ENCODE measurements at places on chromosomes 16 and 17.
A peak's percentile ranks its signal among the peaks of the same experiment; 100 is the strongest.

DNA sequence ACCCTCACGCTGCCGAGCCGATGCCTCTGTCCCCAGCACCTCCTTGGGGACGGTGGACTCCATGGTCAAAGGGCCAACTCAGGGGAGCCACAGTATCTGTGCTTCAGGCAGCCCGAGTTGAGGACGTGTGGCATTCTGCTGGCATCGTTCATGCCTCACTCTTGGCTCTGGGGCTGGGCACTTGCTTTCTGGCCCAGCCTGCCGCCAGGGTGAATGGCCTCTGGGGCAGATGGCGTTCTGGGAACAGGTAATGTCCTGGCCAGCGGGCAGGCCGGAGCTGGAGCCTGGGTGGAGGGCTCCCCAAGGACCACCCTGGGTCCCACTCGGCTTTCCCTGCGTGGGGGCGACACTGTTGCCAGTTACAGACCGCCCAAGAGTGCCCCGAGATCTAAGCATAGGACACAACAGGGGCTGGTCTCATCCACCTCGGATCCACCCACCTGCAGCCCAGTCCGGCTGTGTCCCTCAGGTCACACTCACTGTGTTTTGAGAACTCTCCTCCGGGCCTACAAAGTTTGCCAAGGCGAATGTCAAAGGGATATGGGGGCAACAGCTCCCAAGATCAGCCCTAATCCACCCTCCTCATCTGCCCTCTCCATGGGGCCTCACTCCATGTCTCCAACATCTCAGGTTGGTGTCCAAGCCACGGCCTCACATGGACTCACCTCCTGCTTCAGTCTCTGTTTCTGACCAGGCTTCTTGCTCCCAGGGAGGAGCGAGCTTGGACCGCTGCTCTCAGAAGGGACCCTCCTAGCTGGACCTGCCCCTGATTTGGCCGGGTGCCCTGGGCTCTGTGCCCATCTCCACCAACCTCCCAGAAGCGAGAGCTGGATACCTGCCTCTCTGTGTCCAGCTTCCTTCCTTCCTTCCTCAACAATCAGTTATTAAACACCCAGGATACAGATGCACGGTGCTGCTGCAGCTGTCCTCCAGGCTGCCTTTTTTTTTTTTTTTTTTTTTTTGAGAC is 60.8 kb downstream of the TMEM235 start:
- DNase-seq: no peak

- DNase-seq: no peak
Measured at GRCh38 chr17:38590988-38591758, 14.6 kb downstream of the SRCIN1 start.

- DNase-seq: no peak
Measured at GRCh38 chr16:51569203-51569931, 418.3 kb upstream of the SALL1 start.

DNA sequence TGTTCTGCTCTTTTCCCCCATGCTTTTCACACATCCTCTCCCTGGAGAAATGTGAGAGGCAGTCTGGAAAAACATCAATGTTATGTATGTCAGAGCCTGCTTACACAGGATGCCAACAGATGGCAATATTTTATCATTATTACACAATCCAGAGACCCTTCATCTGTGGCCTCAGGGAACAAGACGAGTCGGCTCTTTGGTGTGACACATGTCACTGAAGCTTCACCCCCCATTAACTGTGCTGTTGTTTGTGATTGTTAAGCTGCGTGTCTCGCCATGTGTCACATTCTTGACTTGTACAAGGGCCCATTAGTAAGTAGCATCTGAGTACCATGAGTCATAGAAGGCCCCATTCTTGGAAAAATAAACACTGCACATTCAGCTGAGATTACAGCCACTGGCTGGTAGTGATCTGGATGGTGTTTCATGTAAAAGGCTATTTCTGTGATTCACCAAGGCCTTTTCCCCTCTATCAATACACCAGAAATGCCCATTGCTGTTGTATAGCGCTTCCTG is 682.1 kb upstream of the SOX9 start:
- no peak for DNase-seq

DNA sequence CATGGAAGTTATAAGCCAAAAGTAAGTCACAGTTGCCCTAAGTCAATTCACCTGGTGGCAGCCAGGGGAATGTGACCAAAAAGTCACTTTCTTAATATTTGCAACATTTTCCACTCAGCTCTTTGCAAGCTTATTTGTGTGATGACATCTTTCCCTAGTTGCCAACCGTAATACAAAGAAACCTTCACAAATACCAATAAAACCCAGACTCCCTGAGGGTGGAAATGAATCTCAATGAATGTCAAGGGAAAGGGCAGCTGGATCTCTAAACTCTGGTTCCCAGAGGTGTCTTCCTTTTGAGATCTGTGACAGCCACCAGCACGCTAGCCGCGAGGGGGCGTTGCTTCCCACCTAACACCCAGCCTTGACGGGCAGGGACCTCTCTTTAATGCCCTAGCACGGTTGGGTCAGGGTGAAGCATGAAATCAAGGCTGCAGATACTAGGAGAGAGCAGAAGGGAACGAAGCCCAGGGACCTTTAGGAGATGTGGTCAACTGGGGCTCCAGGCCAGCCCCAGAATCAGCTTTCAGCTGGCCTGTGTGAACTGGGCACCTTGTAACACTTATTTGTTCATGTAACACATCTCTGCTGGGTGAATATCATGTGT is 82.2 kb downstream of the CMC2 start:
- DNase-seq: peak; percentile 79

GRCh38 chr16:29837841-29838240 is 17.6 kb downstream of the MVP start:
- DNase-seq: no peak

DNA sequence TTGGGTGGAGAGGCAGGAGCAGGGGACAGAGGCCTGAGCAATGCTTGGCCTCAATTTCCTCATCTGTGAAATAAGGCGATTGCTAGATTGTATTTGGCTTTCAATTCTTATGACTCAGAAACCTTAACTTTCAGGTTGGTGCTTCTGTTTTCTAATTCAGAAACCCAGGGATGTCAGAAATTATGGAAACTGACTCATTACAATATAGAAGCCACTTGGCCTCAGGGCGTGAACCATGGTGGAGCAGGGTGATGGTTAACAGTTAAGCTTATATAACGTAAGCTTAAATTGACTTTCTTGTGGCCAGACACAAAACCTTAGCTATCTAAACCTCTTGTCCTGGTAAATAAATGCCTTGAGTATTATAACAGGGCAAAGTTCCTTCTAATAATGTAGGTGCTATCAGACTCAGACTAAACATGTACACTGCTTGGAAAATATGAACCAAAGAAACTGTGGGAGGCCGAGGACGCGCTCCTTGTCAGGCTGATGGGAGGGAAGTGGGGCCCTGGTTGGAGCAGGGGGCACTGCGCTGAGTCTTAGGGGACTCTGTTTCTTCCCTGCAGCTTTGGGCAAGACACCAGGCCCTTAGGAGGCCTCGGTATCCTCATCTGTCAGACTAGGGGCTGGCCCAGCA is 17.1 kb upstream of the SREBF1 start:
- DNase-seq: no peak

DNA sequence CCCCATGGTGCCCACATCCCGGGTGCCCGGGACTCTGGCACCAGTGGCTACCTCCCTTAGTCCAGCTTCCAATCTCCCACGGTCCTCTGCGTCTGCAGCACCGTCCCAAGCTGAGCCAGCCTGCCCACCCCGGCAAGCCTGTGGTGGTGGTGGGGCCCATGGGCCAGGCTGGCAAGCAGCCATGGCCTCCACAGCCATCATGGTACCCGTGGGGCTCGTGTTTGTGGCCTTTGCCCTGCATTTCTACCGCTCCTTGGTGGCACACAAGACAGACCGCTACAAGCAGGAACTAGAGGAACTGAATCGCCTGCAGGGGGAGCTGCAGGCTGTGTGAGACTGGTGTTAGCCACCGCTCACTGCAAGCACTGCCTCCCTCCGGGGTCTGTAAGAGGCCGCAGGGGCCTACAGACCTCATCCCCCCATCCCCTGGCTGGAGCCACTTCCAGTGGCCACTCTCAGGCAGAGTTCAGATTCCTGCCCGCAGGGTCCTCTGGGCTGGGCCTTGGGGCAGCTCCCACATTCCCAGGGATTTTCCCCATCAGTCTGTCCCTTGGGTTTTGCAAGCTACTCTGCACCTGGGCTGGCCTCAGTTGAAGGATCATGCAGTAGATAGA is 3.9 kb upstream of the SETD1A start:
- DNase-seq: peak; percentile 42

- no peak for DNase-seq
Measured at GRCh38 chr17:41394254-41394996, 3.0 kb downstream of the KRT31 start.
